Testis (tissue), 5 donors: ENCODE measurements at places on chromosomes 1 and 21. TPM values are rescaled to one million over a fixed set of nuclear protein-coding genes. Genes with fewer than 3 reads are reported as not detected.

CRP gene
- polyA plus RNA-seq = 0.74 TPM

FLG2 gene
- 0.03 TPM for polyA plus RNA-seq

OR14I1 gene
- not detected for polyA plus RNA-seq

SRGAP2C gene
- 1.5 TPM for polyA plus RNA-seq

LCE2C gene
- not detected for polyA plus RNA-seq

CYYR1 gene
- 6.1 TPM for polyA plus RNA-seq

GJA9 gene
- 3.4 TPM for polyA plus RNA-seq

CELA2B gene
- polyA plus RNA-seq = 2.7 TPM

USP16 gene
- 17.9 TPM for polyA plus RNA-seq

SH2D5 gene
- 5.1 TPM for polyA plus RNA-seq

OLIG2 gene
- not detected for polyA plus RNA-seq

PACC1 gene
- 15.9 TPM for polyA plus RNA-seq

ACP6 gene
- polyA plus RNA-seq = 21.6 TPM

NR1I3 gene
- polyA plus RNA-seq = 0.57 TPM

PCAT6 gene
- polyA plus RNA-seq = 80.5 TPM

PODN gene
- 69.3 TPM for polyA plus RNA-seq

MYOG gene
- 1.2 TPM for polyA plus RNA-seq

AMIGO1 gene
- 6.7 TPM for polyA plus RNA-seq
